Iris pigment epithelial cell (primary cell): ENCODE measurements at places on chromosomes 7 and 10.

DNA sequence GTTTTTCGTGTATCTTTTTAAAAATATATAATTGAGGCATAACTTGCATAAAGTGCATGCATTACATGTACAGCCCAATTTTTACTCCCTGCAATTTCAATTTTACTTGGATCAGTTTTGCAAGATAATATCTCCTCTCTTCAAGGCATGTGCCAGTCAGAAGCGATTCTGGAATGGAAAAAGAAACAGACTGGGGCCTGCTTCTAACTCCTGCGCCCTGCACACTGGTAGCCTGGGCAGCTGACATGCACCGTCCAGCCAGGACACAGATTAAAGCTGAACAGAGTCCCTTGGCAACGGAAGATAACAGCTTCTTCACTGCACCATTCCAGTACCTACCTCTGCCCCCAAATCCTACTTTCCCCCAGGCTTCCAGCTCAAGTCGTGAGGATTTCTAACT is 182.1 kb downstream of the FAM107B start:
- no peak for DNase-seq

DNA sequence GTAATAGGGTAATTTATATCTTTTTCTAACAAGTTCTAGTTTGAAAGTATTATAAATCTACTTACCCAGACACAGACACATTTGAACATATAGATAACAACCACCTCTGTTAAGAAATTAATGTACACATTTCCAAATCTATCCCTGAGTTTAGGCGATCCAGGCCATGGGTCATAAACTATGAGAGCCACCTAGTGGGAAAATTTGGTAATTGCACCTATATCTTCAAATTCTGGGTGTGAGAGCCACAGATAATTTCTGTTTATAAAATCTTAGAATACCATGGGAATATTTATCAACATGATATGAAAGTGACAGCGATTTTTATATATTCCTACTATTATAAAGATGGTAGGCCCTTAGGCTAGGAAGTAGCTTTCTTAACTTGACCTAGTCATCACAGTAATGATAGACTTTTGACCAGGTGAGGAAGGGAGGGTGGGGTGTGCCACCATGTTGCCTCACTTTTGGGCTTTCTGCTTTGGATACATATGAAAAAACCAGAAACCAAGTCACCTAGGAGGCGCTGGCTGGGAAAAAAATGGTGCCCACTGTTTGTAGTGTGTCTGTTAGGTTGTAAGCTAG is 8.0 kb upstream of the EPHA1 start:
- DNase-seq = no peak

DNA sequence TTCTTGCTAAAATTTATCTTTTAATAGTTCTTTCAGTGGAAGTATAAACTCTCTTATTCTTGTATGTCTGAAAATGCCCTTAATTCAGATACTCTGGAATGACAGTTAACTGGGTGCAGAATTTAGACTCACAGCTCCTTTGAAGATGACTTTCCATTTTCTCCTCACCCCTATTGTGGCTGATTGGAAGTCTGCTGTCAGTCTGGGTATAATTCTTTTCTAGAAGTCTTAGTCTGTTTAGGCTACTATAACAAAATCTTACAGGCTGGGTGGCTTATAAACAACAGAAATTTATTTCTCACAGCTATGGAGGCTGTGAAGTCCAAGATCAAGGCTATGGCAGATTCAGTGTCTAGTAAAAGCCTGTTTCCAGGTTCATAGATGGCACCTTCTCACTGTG is 145.2 kb upstream of the GDF10 start:
- no peak for DNase-seq

- DNase-seq = no peak
Observed at GRCh38 chr10:35561715-35562114, 43.4 kb upstream of the GJD4 start.

GRCh38 chr7:24740871-24741270 is 16.4 kb downstream of the GSDME start:
- DNase-seq = no peak

GRCh38 chr7:148108381-148108780 is 482.2 kb upstream of the C7orf33 start:
- DNase-seq = no peak

DNA sequence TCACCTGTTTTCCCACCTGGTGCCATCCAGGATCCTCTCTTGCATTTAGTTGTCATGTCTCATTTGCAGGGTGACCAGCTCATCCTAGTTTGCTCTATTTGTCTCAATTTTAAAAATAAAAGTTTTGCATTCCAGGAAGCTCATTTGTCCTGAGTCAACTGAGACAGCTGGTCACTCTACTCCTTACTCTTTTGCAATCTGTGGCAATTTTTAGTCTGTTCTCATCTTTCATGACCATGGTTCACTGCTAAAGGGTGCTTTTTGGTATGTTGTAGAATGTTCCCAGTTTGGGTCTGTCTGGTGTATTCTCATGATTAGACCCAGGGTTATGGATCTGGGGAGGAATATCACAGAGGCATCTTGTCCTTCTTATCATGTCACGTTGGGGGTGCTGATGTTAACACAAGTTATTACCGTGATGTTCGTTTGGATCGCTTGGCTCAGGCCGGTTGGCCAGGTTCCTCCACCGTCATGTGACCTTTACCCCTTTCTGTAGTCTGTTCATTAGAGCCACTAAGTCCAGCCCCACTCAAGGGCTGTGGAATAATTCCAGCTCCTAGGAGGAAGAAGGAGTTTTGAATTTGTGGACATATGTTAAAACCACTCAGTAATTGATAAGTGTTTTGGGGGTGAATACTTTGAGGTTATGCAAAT is 103.3 kb upstream of the IGFBP3 start:
- DNase-seq = peak; percentile 19

- no peak for DNase-seq
Observed at GRCh38 chr7:132495936-132496335, 80.3 kb downstream of the PLXNA4 start.

DNA sequence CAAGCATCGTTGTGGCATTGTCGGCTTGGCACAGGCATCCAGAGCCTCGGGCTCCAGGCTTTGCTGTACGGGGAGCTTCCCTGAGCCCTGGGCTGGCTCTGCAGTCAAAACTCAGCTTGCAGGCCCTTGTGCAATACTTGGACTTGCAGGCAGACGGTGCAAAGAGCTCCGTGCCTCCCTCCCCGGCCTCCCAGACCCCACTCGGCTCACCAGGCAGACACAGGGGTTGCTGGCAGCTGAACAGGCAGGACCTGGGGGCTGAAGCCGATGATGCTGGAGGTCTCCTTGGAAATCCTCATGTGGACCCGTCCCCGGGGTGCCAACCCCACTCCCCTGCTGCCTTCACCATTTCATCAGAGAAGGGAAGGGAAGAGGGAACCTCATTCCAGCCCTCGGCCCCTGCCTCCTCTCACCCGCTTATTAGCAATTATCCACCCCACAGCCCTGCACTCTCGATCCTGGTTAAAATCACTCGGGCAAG is 59.6 kb upstream of the GNA12 start:
- DNase-seq = no peak

- no peak for DNase-seq
Observed at GRCh38 chr7:142094861-142095260, 16.7 kb upstream of the MGAM2 start.

DNA sequence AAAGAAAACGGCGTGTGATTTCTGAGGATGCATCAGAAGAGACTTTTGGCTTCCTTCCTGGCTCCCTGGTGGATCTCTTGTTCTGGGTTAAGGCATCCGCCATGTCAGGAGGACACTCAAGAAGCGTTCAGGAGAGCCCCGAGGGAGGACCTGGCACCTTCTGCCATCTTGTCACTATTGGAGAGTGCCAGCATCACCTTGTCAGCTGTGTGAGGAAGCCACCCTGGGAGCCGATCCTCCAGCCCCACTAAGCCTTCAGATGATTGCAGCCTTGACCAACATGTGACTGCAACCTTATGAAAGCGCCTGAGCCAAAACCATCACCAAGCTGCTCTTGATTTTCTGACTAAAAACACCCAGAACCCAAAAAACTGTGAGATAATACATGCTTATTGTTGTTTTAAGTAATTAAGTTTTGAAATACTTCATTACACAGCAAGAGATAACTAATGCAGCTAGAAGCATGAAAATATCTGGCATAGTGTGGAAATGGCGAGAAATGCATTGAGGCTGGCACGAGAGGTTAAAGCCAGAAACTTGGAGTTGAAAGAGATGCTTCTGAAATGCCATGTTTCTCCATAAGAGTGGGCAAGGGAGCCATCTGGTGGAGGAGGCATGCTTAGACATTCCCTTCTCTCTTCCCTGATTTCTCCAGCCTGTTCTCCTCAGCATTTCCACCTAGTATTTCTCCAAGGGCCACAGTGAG is 5.4 kb upstream of the ZFYVE27 start:
- DNase-seq = peak; percentile 66

DNA sequence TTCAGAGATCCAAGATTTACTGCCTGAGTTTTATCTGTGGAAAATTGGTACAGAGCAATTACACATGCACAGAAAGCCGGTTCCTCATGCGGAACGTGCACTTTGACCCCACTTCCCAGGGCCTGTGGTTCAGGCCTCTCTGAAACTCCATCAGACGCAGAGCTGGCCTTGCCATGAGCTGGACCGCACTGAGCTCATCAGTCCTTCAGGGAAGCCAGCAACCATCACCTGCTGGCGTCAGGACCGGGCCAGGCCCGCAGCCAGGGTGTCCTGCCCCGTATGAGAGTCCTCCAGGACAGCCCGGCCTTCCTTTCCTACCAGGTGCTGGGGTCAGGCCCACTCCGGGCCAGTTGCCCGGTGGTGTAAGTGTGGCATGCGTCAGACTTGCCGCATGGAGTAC is 446.5 kb upstream of the FOXK1 start:
- no peak for DNase-seq

GRCh38 chr10:63825111-63825510 is 303.9 kb downstream of the REEP3 start:
- DNase-seq = peak; percentile 43
